Activated CD8-positive, alpha-beta memory T cell treated with anti-CD3 and anti-CD28 coated beads for 24 hours (primary cell): ENCODE measurements at places on chromosomes 3 and 15.

DNA sequence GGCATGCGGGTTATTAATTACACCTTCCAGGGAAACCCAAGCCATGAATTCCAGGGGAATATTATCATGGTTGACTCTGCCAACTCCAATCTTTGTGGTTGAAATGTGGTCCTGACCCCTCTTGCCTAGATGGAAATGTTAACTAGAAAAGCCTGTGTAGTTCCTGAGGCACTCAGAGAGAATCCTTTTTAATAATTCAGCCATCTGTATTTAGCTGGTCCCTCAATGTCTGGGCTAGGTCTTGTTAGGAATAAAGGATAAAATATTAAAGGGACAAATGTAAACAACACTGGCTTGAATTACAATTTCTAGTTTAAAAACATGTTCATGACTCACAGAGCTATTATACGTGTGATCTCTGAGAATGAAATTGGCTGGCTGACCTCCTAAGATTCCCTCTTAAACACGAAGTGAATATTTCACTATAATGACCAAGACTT is 435.2 kb upstream of the SUCLG2 start:
- no peak for DNase-seq

- no peak for DNase-seq
Measured at GRCh38 chr3:195708061-195708460, 12.7 kb upstream of the MUC20 start.

GRCh38 chr3:187725224-187725623 is 20.0 kb downstream of the BCL6 start:
- DNase-seq: no peak

- no peak for DNase-seq
Measured at GRCh38 chr15:43253431-43254403, 13.0 kb downstream of the TGM5 start.

DNA sequence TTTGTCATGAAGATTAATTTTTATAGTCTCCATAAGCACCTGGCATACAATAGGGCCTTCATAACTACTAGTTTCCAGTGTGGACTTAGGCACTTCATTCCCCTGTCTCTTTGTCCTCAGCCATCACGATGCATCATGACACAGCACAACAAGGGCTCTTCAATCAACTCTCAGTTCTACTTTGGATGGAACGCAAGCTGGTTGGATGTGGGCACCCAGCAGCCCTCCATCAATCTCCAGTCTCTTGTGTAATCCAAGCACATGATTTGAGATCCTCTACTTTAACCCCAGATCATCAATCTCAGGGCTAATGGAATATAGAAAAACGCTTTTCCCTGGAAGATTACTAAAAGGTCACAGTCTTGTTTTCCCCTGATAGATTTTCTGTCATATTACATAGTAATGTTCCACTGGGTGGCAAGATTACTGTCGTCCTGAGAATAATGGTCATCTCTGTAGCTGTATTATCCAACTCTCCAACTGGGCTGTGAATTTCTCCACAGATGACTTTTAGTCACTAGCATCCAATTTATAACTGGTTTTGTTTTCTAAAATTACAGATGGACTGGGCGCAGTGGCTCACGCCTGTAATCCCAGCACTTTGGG is 22.9 kb upstream of the CHRNA7 start:
- no peak for DNase-seq

GRCh38 chr3:11711876-11712275 is 68.2 kb upstream of the VGLL4 start:
- no peak for DNase-seq
